Hematopoietic multipotent progenitor cell treated with erythropoietin and hydrocortisone succinate and interleukin-3 and kit ligand, for 6 days (in vitro differentiated cells): ENCODE measurements at places on chromosomes 5 and 9.

DNA sequence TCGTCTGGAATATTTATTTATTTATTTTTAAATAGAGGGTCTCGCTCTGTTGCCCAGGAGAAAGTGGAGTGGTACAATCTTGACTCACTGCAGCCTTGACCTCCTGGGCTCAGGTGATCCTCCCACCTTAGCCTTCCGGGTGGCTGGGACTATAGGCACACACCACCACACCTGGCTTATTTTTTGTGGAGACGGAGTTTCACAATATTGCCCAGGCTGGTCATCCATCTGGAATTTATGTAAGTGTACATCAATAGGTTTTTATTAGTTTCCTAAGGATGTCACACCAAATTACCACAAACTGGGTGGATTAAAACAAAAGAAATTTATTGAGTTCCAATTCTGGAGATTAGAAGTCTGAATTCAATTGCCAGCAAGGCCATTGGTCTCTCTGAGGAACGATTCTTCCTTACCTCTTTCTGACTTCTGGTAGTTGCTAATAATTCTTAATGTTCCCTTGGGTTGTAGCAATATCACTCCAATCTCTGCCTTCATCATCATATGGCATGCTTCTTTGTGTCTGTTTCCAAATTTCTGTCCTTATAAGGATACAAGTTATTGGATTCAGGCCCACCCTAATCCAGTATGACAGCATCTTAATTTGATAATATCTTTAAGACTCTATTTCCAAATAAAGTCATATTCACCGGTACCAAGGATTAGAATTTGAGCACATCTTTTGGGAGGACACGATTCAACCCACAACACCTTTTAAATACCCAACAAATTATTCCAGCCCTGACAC is 16.3 kb upstream of the RAD23B start:
- no peak for DNase-seq

DNA sequence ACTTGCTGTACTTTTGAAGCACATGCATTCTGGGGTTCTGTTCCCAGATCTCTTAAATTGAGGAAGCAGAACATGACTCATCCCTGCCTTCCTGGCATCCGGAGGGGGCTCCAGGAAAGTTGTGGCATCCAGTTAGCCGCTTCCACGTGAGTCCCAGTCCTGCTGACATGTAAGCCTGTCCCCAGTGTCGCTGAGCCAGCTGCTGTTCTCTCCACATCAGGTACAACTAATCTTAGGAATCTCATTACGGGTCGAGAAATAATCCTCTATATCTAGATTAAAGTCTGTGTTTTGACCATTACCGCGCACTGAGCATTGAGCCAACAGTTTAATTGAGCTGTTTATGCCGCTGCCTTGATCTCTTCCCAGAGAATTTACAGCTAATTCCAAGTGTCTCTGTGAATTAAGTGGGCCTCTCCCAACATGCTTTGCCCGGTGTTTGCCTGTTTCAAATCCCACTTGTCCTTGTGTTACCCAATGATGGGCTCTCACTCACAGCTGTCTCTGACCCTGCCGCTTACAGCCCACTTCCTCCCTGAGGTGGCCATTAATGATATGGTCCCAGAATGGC is 10.5 kb upstream of the SHB start:
- DNase-seq: no peak

DNA sequence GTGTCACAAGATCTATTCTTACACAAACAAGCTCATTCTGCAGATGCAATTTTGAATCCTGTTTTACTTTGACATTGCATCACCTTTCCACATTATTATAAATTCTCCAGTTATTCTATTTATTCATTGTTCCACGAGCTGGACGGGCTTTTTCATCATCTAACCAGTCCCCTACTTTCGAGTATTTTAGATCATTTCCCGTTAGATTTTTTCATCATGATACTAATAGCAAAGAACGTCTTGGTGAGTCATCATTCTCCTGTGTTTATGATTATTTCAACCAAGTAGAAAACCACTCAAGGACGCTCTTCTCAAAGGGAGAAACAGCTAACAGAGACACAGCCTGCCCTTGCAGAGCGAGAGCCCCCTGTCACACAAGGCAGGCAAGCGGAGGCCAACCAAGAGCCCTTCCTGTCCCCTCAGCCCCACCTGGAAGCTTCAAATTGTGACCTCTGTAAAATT is 15.1 kb downstream of the BBLN start:
- no peak for DNase-seq

DNA sequence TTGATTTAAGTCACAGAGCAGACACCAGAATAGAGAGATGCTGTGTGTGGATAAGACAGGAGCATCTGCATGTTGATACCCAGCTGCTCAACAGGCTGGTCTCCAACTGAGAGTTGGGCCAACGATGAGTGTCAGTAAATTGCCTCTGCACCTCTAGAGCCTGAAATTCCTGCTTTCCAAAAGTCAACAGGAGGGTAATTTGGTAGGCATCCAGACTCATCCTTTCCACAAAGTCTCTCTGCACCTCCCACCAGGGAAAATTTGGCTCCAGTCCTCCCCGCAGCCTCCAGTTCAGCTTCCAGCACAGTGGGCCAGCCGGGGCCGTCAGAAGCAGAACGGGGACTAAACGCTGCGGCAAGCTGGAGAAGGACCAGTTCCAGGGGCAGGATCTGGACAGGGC is 136.9 kb downstream of the RFK start:
- no peak for DNase-seq

- peak; percentile 58 for DNase-seq
These were observed 572 bp downstream of the NR4A3 start for GRCh38 chr9:99822109-99822805.

DNA sequence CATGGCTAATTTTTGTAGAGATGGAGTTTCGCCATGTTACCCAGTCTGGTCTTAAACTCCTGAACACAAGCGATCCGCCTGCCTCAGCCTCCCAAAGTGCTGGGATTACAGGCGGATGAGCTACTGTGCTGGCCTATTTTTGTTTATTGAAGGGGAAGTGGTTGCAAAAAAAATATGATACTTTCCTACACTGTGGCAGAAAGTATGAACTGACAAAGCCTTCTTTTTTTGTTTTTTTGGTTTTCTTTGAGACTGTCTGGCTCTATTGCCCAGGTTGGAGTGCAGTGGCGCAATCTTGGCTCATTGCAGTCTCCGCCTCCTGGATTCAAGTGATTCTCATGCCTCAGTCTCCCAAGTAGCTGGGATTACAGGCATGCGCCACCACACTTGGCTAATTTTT is 50.9 kb downstream of the OSTF1 start:
- DNase-seq: no peak

DNA sequence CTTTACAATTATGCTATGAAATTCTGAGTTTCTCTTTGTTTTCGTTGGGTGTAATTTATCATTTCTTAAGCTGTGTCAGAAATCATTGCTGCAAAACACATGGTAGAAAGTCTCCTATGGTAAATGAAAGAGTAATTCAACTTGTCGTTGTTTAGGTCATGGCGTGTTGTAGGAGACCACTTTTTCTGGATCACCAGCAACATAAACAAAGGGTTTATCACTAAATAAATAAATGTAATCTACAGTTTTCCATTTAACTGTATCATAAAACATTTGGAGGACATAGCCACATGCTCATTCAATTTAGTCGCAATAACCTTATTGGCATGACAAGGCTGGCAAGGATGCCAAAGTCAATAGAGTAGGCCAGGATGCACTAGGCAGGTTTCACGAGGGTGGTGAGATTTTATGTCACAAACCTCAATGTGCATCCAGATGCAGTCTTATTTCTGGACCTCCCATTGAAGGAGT is 154.4 kb upstream of the ERCC6L2 start:
- no peak for DNase-seq

GRCh38 chr9:137750007-137750406 is 127.6 kb upstream of the CACNA1B start:
- DNase-seq: peak; percentile 14

- no peak for DNase-seq
These were observed 37.4 kb downstream of the KIF2A start for GRCh38 chr5:62343428-62343827.

- peak; percentile 13 for DNase-seq
These were observed 30.1 kb upstream of the PDE8B start for GRCh38 chr5:77180167-77181081.

GRCh38 chr9:124218438-124218982 is 39.2 kb upstream of the NEK6 start:
- DNase-seq: peak; percentile 63

- no peak for DNase-seq
These were observed 48.0 kb downstream of the TARS1 start for GRCh38 chr5:33488558-33489355.

DNA sequence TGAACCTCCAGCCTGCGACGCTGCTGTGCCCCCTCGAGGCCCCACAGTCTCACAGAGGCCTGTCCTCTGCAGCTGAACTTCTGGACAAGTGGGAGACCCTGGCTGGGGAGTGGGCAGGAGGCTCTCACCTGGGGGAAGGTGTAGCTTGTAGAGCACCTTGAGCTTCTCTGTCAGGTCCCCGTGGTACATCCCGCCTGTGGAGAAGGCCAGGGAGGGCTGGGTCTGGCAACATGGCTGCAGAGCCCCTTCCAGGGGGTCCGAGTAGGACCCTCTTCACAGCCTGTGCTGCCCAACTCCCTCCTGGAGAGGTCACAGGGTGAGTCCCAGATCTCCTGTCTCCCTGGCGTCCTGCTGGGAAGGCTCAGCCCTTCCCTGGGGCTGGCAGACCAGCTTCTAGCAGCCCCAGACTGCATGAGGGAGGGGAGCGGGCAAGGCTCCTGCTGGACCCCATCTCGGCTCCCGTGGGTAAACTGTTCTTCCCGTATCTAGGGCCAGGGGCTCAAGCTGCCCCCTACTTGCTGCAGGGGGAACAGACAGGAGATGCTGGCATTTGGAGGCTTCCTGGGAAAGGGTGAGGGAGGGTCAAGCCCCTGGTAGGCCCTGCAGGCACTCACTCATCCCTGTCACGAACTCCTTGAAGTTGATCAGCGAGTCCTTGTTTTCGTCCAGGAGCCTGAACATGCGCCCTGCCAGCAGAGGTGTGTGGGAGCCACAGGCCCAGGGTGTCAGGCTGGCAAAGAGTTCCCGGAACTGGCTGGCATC is 11.2 kb upstream of the MRNIP start:
- DNase-seq: no peak

GRCh38 chr9:110125763-110126351 is 82.1 kb downstream of the C9orf152 start:
- no peak for DNase-seq

DNA sequence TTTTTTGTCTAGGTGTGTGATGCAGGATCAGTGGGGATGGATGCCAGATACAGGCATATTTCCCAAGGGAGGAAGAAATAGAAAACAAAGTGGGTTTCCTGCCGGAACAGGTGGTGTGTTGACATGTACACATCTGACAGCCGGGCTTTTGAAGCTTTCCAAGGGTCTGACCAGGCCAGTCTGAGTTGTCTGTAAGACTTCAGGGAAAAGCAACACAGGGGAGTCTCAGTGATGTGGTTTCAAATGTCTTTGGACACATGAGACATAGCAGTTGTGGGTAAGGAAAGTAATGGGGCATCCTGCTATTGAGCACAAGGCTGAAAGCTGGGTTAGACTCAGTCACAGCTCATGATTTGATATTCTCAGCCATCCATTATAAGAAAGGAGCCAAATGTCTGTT is 274.9 kb downstream of the PIK3R1 start:
- no peak for DNase-seq

GRCh38 chr5:172595596-172596455 is 45.2 kb upstream of the NEURL1B start:
- no peak for DNase-seq

DNA sequence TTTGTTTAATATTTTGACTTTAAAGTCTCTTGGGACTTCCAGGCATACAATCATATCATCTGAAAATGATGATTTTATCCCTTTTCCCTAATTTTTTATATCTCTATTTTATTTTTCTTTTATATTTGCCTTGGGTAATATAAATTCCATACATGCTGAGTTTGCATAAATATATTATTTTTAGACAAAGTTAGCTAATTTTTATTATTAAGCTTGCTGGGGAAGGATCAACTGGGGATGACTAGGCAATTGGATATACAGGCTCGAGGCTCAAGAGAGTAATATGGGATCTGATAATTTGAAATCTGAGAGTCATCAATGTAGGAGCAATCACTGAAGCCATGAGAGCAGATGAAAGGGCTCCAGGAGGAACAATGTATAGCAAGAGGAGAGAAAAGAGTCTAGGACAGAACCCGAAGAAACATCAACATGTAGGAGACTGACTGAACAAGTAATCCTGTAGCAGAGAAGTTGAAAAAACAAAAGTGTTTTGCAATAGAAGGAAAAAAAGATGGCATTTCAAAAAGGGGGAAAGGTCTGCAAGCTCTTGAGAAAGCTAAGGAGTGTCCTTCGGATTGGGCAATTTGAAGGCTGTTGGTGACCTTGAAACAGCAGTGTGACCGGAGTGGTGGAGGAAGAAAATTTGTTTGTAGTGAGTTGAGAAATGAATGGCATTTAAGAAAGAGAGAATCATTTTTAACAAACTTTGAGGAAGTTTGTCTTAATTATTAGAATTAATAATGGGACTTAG is 17.0 kb upstream of the RHOBTB3 start:
- no peak for DNase-seq
